ENCODE measurements at places on chromosomes 7 and 10. TPM values are rescaled to one million over a fixed set of nuclear protein-coding genes. Genes with fewer than 3 reads are reported as not detected.

The MYH16 gene
- not detected for total RNA-seq

The OR2A5 gene
- not detected for total RNA-seq

The C7orf33 gene
- total RNA-seq, result not detected

The HOXA5 gene
- 0.28 TPM for total RNA-seq

The PTPRN2 gene
- 1.5 TPM for total RNA-seq

The FKBP9 gene
- 98.4 TPM for total RNA-seq

The SAP25 gene
- not detected for total RNA-seq

The IL2RA gene
- total RNA-seq, result not detected

The DPP6 gene
- 0.61 TPM for total RNA-seq

The PNLIP gene
- total RNA-seq, result 2.0 TPM

The LRRC18 gene
- not detected for total RNA-seq

The PTER gene
- 17.5 TPM for total RNA-seq

The TUBB8 gene
- total RNA-seq, result not detected

The VWDE gene
- total RNA-seq, result not detected

The LEP gene
- total RNA-seq, result 0.21 TPM

The SLC13A4 gene
- total RNA-seq, result 0.19 TPM

DNA sequence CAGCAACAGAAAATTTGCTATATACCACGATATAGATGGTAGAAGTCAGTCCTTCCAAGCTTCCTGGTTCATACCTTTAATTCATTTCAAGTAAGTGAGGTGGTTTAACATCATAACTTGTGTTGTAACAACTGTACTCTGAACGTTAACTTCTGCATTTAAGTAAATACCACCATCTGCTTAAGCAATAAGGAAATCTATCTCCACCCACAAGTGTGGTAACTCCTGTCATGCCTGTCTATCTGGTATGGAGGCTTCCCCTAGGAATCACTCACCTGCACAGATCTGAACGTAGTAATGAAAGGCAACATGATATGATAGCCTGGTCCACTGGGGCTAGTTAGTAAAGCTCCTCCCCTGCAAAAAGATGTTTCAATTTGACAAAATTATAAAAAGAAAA lies 2.3 kb downstream of the ERLIN1 start:
- H3K4me3 ChIP-seq, result no peak overlapping the region
- H3K27ac ChIP-seq, result no peak overlapping the region
- H3K27me3 ChIP-seq, result no peaks in the 10 kb centered on the region
- H3K36me3 ChIP-seq, result peaks cover 56% of the 10 kb centered on the region
- H3K4me1 ChIP-seq, result peaks cover 8% of the 10 kb centered on the region

DNA sequence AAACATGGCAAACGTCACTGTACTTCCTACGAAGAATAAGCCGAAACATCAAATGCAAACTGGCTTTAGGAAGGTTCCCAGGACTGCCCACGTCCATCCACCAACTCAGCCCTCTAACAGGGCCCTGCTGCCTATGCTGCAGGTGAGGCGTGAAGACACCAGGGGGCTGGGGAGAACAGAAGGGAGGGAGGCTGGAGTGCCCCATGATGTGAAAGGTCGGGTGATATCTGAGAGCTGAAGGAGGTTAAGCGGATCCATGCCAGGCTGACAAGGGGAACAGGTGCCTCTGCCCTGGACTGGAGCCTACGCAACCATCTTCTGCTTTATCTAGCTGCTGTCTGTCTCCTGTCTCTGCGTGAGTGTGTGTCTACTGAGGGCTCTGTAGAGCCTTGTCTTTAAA lies 40.2 kb upstream of the ATP6V0A4 start:
- no peaks in the 10 kb centered on the region for H3K4me1 ChIP-seq
- DNase-seq, result no peak
- no peak overlapping the region for H3K27ac ChIP-seq
- H3K4me3 ChIP-seq, result peak overlapping the region; percentile 34
- H3K36me3 ChIP-seq, result no peaks in the 10 kb centered on the region
- no peaks in the 10 kb centered on the region for H3K27me3 ChIP-seq

- peaks cover 18% of the 10 kb centered on the region for H3K4me1 ChIP-seq
- H3K27me3 ChIP-seq, result no peaks in the 10 kb centered on the region
- peak overlapping the region; percentile 76 for H3K27ac ChIP-seq
- no peak for DNase-seq
Observed at GRCh38 chr7:71612911-71613310, 481.0 kb downstream of the GALNT17 start.

DNA sequence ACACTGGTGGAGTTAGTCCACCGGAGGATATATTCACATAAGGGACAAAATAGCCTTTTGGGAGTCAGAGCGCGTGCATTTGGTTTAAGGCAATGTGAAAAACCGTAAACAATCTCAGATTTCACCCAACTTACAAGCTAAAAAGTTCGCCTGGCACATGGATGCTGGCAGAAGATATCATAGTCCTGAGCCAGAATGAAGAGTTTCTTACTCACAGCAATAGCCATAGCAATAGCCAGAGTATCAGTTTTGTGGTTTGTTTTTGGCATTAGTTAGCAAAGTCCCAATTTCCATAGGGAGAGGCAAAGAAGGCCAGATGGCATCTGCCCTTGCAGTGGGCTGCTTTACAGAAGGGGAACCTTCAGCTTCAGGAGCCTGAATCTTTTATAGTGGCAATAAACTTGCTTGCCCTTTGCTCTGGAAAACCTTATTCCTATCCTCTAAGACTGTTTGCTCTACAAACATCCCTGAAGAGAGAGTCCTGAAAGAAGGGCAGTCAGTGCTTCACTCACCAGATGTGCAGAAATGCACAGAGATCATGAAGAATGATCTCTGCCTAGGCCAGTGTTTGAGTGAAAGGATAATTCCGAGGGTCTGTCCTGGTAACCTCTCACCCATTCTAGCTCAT lies 28.7 kb upstream of the RSBN1L start:
- DNase-seq, result no peak
- peaks cover 11% of the 10 kb centered on the region for H3K36me3 ChIP-seq
- no peaks in the 10 kb centered on the region for H3K27me3 ChIP-seq
- no peak overlapping the region for H3K27ac ChIP-seq

DNA sequence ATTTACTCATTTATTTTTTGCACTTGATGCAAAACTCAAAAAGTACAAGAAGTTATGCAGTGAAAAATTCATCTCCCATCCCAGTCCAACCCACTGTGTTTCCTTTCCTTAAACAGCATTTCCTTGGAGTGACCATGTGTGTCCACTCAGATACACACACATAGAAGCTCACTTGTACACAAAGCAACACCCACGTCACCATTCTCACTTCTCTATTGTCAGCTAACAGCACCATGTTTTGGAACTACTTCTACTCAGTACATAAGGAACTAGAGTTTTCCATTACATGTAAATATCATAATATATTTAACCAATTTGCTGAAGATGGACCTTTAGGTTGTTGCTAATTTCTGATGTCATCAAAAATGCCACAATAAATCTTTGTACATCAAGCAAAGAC lies 167.6 kb downstream of the GRID1 start:
- H3K4me1 ChIP-seq, result no peaks in the 10 kb centered on the region
- H3K27me3 ChIP-seq, result no peaks in the 10 kb centered on the region
- no peak for DNase-seq
- no peak overlapping the region for H3K4me3 ChIP-seq

DNA sequence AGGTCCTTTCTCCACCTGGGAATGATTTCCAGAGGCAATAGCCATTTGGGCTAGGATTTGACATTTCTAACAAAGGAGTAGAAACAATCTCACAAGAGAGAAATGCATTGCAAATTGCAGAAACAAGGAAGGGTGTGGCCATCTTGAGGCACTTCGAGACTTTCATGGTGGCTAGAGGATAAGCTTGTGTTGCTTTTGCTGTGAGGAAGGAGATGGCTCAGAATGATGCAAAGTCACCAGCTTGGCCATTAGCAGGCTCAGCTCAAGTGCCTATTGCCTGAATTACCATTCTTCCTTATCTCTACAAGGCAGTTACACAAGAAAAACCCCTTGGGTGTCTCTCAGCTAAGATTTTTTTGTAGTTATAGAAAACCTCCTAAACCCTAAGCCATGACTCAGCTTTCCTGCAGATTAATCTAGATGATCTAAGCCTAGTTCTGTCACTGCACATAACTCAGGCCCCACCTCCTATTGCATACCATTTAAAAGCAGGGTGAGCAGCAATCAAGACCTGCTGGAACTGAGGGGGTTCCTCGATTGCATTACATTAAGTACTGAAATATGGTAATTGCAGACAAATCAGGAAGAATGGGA lies 683.1 kb downstream of the NRG3 start:
- no peak overlapping the region for H3K4me3 ChIP-seq
- H3K27me3 ChIP-seq, result no peaks in the 10 kb centered on the region
- no peaks in the 10 kb centered on the region for H3K36me3 ChIP-seq
- no peak overlapping the region for H3K27ac ChIP-seq
- DNase-seq, result no peak
- no peaks in the 10 kb centered on the region for H3K4me1 ChIP-seq

DNA sequence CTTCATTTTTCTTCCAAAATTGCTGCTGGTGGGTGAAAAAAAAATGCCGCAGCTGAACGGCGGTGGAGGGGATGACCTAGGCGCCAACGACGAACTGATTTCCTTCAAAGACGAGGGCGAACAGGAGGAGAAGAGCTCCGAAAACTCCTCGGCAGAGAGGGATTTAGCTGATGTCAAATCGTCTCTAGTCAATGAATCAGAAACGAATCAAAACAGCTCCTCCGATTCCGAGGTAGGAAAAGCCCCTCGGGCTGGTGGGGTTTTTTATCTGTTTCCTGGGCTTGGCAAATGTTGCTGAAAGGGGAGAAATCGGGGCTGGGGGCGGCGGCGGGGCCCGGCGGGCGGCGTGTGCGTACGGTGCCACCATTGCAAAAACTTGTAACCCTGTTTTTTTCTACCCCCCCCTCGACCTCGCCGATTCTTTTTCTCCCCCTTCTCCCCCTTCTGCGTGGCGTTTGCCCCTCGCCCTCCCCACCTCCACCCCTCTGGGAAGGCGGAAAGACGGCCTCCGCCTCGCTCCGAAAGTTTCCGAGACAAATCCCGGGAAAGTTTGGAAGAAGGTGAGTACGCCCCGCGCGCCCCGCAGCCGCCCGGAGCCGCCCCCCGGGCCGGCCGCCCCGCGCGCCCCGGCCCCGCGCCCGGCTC lies 789 bp downstream of the TCF7L2 start:
- peak overlapping the region; percentile 85 for H3K4me3 ChIP-seq
- DNase-seq, result peak; percentile 33
- H3K27me3 ChIP-seq, result no peaks in the 10 kb centered on the region
- peak overlapping the region; percentile 92 for H3K27ac ChIP-seq
- H3K4me1 ChIP-seq, result peaks cover 15% of the 10 kb centered on the region

- H3K27ac ChIP-seq, result no peak overlapping the region
- H3K4me1 ChIP-seq, result no peaks in the 10 kb centered on the region
- DNase-seq, result no peak
- no peaks in the 10 kb centered on the region for H3K36me3 ChIP-seq
- no peaks in the 10 kb centered on the region for H3K27me3 ChIP-seq
- H3K4me3 ChIP-seq, result no peak overlapping the region
Observed at GRCh38 chr10:56646329-56647111, 285.5 kb upstream of the ZWINT start.

GRCh38 chr10:76422769-76423168 lies 991.3 kb downstream of the LRMDA start:
- H3K4me1 ChIP-seq, result peaks cover under 1% of the 10 kb centered on the region
- DNase-seq, result no peak
- no peaks in the 10 kb centered on the region for H3K27me3 ChIP-seq
- H3K4me3 ChIP-seq, result no peak overlapping the region

GRCh38 chr7:114217026-114217806 lies 197.4 kb upstream of the FOXP2 start:
- no peak overlapping the region for H3K4me3 ChIP-seq
- H3K36me3 ChIP-seq, result no peaks in the 10 kb centered on the region
- no peaks in the 10 kb centered on the region for H3K4me1 ChIP-seq
- H3K27ac ChIP-seq, result no peak overlapping the region

DNA sequence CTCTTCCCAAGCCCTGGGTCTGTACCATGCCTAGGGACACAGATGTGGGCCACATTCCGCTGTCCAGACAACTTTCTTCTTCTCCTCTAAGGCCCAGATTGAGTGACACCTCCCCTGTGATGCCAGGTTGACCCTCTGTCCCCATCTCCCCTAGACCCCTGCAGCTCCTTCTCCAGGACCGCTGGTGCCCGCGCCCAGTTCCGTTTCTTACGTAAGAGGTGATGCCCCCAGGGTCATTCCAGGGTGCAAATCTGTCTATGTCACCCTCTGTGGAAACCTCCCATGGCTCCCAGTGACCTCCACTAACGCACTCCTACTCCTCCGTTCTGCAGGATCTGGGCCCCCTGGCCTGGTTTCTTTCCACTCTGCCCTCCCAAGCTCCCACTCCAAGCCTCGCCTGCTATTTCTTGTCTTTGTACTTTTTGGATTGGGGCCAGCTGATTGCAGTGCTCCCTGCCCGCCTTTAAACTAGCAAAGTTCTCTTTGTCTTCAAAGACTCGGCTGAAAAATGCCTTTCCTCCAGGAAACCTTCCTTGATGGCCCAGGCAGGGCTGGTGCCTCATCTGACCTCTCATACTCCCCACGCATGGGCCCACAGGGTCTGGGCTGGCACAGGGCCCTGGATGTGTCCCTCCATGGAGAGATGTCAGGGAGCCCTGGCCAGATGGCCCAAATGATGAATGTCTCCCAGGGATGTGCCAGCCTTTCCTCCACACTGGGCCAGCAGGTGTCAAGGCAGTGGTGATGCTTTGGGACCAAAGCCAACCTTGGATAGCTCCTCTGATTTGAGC lies 21.3 kb upstream of the ELN start:
- H3K4me1 ChIP-seq, result no peaks in the 10 kb centered on the region
- no peak overlapping the region for H3K4me3 ChIP-seq
- no peak for DNase-seq
- no peaks in the 10 kb centered on the region for H3K27me3 ChIP-seq
- no peak overlapping the region for H3K27ac ChIP-seq

DNA sequence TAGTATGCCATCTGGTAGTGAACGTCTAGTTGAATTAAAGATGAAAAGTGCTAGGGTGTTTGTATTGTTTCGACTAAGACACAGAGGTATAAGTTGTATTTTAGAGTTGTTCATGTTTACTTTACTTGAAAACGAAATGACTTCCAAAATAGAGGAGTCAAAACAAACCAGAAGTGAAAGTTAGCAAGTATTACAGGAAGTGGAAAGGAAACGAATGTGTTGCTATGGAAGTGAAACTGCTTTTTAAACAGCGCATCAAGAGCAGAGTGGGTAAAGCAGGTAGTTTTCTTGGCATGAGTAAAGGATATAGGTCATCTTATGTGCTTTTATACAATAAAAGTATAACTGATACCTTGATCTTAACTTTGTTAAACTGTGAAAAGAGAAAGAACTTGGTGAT lies 20.0 kb upstream of the GALNTL5 start:
- DNase-seq, result no peak
- H3K4me3 ChIP-seq, result no peak overlapping the region
- H3K36me3 ChIP-seq, result no peaks in the 10 kb centered on the region
- H3K27me3 ChIP-seq, result peaks cover 5% of the 10 kb centered on the region
- no peak overlapping the region for H3K27ac ChIP-seq

DNA sequence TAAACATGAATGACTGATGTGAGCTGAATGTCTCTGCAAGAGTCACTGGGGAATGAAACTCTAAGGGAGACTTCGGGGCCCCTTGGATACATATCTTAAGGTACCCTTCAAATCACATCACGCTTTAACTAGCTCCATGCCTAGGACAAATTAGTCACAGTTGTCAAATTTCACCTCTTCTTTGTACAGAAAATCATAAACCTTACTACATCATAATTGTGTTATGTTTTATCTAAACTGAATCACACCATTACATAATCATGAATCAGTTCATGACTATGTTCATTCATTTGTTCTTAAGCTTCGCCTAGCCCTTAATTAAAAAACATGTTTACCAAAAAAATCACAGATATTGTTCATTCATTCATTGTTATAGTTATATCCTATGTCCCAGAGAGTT lies 2.1 kb upstream of the SLC13A1 start:
- H3K4me3 ChIP-seq, result no peak overlapping the region
- no peaks in the 10 kb centered on the region for H3K27me3 ChIP-seq
- H3K36me3 ChIP-seq, result no peaks in the 10 kb centered on the region
- no peak for DNase-seq
